ENCODE measurements at places on chromosomes 3 and 15.

DNA sequence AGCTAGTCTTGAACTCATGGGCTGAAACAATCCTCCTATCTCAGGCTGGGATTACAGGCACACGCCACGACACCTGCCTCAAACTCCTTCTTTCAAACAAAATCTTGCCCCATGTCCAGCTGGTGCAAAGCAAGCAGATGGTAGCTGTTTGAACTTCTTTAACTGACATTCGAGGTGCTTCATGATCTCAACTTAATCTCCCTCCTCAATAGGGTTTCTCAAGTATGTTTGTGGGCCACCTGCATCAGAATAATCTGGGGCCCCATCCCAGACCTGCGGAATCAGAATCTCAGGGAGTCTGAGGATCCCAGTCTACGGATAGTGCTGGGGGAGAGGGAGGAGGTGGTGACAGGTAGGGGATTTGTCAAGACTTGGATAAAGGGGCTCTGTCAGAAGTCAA, 20.9 kb upstream of the TRH start:
- no peak for DNase-seq

GRCh38 chr3:65005486-65005885, 317.7 kb upstream of the ADAMTS9 start:
- DNase-seq, result no peak

DNA sequence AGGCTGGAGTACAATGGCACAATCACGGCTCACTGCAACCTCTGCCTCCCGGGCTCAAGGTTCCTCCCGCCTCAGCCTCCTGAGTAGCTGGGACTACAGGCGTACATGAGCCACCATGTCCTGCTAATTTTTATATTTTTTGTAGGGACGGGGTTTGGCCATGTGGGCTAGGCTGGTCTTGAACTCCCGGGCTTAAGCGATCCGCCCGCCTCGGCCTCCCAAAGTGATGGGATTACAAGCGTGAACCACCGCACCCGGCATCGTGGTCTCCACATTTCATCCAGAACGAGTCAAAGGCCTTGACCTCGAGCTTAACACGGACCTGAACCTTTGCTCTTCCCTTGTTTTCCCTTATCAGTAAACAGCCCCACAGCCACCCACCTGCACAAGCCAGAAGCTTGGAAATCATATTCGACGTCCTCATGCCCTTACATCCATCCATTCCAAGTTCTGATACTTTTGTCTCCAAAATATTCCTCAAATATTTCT, 1.4 kb upstream of the PTPN23 start:
- DNase-seq, result no peak

DNA sequence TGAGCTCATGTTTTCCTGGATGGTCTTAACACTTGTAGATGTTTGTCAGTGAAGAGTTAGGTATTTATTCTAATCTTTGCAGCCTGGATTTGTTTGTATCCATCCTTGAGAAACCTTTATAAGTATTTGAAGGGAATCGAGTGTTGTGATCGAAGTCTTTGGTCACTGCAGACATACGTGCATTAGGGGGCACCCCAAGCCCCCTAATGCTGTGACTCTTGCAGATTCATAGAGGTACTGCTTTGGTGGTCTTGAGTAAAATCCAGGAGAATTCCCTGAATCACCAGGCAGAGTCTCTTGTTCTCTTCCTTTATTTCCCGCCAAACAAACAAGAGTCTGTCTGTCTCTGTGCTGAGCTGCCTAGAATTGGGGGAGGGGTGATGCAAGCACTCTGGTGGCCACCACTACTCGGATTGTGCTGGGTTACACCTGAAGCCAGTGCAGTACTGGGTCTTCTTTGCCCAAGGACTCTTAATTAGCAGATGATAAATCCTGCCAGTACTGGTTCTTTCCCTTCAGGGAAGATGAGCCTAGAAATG, 170.5 kb upstream of the POU1F1 start:
- DNase-seq, result no peak

DNA sequence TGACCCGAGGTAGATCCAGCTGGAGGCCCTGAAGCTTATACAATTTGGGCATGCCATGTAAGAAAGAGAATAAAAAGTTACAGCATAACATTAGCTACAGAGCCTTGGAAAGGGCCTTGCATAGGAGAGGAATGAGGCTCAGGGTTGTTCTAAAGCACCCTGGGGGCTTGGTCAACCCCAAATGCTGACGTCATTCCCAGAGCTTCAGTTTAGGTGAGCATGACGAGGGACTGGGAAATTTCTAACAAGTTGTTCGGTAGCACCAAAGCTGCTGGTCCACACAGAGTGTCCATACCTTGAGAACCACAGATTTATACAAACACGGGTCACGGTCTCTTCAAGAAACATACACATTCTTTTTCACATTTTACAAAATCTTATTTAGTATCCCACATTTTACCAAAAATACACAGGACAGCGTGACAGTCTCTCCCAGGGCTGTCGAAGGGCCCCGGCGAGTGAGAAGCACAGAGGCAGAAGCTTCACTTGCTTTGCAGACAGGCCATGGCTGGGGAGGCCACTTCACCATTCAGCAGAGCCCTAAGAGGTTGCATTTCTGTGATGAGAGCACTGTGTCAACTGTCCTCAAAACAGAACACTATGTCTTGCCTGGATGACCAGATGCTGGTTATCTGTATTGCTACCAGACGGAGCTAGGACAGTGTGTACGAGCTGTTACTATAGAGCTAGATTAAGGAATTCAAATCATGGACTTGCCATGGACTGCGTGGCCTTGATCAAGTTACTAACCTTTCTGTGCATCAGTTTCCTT, 68.2 kb upstream of the ARRDC4 start:
- no peak for DNase-seq

DNA sequence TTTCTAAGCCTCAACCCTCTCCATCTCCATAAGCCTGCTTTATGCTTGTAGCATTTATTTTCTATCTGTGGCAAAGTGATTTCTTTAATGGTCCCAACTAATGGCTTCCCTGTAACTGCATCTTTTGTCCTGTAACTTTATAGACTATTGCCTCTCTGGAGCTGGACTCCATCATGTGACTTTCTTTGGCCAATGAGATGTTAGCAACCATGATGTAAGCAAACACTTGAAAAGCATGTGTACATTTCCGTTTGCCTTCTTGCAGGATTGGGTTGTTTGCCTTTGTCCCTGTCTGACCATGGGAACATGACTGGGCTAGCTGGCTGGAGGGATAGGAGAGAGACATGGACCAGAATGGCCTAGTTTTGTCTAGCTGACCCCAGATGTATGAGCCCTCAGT, 106.0 kb upstream of the LRIG1 start:
- DNase-seq, result no peak

- DNase-seq, result no peak
These were observed 22.1 kb upstream of the RAD18 start for GRCh38 chr3:8985411-8985831.

- no peak for DNase-seq
These were observed 53.6 kb upstream of the THRB start for GRCh38 chr3:24548278-24548677.

All from activated CD4-positive, alpha-beta T cell treated with anti-CD3 and anti-CD28 coated beads for 24 hours (primary cell).